ENCODE measurements at places on chromosomes 3 and 15.

DNA sequence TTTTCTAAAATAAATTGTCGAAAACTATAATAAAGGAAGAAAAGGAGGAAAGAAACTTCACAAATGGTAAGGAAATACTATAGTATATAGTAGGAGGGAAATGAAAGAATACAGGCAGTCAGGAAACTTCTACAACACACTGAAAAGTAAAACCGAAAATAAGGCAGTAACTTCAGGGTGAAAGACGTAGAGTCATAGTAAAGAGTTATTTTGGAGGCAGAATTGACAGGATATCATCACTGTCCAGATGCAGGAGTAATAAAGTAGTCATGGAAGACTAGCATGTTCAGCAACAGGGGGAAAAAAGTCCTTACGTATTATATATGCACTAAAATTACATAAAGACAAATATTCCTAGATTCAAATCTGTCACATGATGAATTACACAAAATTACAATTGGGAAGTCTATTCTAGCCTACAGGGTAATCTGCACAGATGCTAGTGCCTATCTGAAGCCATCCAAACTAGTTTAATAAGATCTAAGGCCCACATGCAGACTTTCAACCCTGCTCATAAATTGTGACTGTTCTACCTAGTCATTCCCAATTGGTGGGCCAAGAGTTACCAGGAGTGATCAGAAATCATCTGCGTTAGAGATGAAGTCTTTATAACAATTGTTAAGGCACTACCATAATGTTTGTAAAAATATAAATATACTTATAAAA, 14.0 kb downstream of the VPS13C start:
- no peak for DNase-seq

- no peak for DNase-seq
These were observed 258.7 kb downstream of the SLCO3A1 start for GRCh38 chr15:92112180-92112579.

DNA sequence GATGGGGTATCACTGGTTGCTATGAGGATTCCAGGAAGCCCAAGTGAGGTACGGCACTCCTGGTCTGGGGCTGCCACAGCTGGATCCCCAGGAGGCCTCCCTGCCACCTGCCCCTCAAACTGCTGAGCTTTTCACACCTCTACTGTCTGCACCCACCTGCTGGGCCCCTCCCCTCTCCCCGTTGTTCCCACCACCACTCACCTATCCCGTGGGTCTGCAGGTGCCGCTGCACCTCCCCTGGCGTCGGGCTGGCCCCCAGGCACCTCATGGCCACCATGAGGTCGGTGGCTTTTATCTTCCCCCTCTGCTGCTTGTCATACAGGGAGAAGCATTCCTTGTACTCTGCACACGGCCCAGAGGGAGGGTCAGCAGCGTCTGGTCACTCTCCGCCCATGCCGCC, 5.8 kb downstream of the CALML4 start:
- DNase-seq: no peak

DNA sequence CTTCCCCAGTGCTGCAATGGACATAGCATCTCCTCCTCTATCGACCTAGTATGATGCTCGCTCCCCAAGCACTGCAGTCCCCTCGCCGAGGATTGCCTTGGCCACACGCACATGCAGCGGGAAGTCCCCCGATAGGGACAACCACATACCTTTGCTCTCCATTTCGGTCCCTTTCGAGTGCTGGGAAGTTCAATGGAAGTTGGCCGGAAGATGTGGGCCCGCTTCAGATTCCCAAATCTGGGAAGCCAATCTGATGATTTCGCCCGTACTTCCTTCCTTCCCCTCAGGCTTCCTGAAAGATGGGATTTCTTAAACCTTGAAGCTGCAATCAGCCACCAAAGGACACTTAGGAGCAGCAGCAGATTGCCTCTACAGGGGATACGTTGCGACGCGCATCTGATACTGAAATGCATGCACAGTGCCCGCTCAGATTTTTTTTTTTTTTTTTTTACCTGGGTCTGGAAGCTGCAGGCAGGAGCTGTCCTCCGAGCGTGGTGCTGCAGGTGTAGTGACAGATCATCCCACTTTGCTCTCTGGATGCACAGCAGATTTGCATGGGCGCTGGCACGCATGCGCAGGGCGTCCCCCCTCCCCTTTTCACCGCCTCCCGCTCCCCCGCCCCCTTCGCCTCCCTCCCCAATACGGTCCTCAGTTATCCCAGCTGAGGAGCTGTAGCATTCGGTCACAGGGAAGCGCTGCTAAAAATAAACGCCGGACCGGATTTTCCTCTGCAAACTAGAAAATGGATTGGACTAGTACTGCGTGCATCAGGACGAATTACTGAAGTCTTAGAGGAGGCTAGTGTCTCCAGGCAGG, at the start of gene FGF12:
FGF12 (minus strand) TSS at position 510 of the 816 bp plus-strand sequence.
- peak; percentile 73 for DNase-seq

GRCh38 chr15:86082619-86083380, 3.1 kb downstream of the AGBL1 start:
- no peak for DNase-seq

All from epithelial cell of esophagus (primary cell).